Thymus (tissue), 14 donors: ENCODE measurements at places on chromosomes 16 and 17. TPM values are rescaled to one million over a fixed set of nuclear protein-coding genes. Genes with fewer than 3 reads are reported as not detected.

NECAB2 gene
- total RNA-seq, result 0.19 TPM

DNA sequence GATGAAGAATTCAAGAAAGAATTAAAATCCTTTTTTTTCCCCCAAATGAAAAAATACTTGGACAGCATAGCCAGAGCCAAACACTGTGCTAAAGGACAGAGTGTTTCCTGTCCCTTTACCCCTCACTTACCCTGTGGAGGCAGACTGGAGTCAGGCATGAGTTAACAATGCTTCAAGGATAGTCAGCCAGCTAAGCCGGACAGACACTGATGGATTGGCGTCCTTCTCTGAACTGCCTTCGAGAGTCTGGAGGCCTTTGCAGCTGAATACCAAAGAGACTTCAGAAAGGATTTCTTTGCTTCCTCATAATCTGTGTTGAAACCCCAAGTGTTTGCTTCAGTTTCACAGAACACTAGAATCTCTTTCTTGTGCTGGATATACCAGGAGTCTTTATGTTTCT, 4.6 kb downstream of the METTL9 start:
- H3K36me3 ChIP-seq, result no peaks in the 10 kb centered on the region
- peaks cover 6% of the 10 kb centered on the region for H3K4me1 ChIP-seq
- H3K4me3 ChIP-seq, result no peak overlapping the region
- no peaks in the 10 kb centered on the region for H3K27me3 ChIP-seq
- H3K27ac ChIP-seq, result no peak overlapping the region
- no peak for DNase-seq

DNA sequence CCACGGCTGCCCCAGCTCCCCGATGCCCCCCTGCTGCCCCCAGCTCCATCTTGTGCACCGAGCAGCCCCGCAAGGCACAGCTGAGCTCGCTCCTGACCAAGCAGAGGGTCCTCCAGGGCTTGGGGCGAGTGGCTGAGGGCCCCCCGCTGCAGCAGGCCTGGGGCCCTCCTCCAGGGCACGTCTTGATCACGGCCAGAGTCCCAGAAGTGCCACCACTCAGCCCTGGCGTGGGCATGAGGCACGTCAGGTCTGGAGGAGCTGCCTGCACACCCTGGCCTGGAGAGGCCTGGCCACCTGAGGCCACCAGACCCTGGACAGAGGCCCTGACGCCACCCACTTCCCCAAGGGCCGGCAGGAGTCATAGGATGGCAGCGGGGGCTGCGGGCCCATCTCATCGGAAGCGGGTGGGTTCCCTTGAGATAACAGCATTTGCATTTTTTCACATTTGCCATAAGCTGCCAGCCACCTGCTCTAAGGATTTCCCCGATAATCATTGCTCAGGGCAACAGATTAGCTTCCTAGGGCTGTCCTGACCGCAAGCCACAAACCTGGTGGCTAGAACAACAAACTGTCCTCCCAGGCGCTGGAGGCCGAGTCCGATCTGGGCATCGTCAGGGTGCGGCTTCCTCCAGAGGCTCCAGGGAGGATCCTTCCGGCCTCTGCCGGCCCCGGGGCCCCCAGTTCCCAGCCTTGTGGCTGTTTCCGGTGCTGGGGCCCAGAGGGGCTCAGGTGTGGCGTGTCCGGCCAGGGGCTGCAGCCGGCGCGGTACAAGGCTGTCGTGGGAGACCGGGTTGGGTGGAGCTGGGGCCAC, 23.9 kb upstream of the C1QTNF8 start:
- no peak overlapping the region for H3K27ac ChIP-seq
- DNase-seq, result no peak
- no peaks in the 10 kb centered on the region for H3K4me1 ChIP-seq

DNA sequence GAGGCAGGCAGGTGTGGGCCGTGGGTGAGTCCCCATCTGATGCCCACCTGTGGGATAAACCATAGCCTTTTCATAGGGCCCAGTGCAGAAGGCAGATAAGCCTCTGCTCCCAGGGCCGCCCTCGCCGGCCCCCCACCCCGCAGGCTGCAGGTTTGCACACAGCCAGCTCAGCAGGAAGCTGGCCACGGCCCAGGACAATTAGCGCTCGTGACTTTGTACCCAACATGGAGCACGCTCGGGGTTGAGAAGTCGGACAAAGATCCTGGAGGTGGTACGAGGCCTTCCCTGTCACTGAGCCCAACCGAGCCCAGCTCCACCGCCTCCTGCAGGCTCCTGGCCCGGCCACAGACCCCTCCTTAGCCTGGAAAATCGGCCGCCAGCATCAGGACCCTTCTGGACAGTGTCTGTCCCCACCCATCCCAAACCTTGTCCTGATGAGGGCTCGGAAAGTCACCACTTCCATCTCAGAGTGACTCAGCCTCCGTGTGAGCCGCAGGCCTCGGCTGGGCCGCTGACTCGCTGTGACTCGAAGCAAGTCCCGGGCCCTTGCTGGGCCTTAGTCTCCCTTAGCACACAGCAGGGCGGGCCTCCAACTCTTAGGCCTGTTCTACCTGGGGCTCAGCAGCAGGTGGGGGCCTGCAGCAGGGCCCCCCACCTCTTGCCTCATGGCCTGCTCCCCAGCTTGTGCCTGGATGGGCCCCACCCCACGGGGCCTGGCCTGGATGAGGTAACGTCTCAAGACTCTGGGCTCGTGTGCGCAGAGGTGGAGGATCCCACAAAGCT, 22.7 kb downstream of the FAM83G start:
- no peaks in the 10 kb centered on the region for H3K4me1 ChIP-seq
- no peak for DNase-seq
- H3K27me3 ChIP-seq, result no peaks in the 10 kb centered on the region
- H3K27ac ChIP-seq, result no peak overlapping the region
- no peak overlapping the region for H3K4me3 ChIP-seq

- H3K36me3 ChIP-seq, result peaks cover 30% of the 10 kb centered on the region
- no peak for DNase-seq
- no peak overlapping the region for H3K27ac ChIP-seq
- no peak overlapping the region for H3K4me3 ChIP-seq
Measured at GRCh38 chr17:50966163-50966666, 100.1 kb upstream of the TOB1 start.

PPY gene
- total RNA-seq, result 0.33 TPM
